ENCODE measurements at places on chromosomes 4 and X.

DNA sequence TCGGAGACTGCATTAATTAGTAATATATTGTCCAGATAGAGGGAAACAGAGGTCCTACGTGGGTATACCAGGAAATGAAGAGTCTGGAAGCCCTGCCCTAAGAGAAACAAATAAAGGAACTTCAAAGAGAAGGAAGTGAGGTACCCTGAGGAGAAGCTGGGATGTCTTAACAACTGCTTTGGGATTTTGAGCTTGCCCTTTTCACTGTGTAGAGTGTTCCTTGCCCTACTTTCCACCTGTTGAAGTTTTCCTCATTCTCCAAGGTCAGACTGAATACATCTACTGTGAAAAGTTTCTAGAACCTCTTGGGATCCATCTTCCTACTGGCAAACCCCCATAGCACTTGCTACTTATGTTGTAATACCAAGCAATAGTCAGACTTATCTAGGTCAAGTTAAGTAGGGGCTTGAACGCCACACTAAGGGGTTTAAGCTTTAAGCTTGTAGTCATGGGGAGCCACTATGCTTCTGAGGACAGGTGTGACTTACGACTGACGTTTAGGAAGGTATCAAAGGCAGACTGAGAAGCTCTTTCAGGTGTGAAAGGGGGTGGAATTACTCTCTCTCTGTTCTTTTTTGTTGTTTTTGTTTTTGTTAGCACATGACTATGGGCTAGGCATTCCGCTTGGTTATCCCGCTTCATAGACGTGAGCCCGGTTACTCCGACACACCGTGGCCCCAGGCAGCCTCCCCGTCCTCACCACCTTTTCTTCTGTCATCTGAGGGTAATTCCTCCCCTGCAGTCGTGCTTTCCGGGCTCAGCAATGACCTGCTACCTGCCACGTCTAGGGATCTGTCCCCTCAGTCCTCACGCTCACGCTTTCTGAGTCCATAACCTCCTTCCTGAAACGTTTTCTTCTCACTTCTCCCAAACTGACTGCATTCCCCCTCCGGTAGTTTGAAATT is 959 bp upstream of the REST start:
- DNase-seq = no peak

DNA sequence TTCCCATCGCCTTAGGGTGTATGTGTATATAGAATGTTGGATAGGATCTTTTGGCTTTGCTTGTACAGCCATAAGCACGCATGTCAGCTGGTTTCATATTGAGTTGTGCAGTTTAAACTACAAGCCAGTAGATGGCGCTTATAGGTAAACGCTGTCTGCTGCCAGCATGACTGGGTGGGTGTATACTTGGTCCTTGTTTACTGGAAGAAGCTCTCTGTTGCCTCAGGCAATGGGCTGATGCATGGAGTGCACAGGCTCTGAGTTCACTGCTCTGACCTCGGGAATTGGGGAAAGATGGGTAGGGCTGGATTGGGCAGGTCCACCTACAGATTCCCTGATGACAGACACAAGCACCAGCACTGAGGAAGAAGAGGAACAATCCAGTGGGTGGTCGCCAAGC is 831.5 kb downstream of the STIM2 start:
- no peak for DNase-seq

- DNase-seq = no peak
These were observed 219.2 kb downstream of the CBR4 start for GRCh38 chr4:168790898-168791297.

GRCh38 chr4:41145571-41146078 is 68.7 kb downstream of the APBB2 start:
- no peak for DNase-seq

DNA sequence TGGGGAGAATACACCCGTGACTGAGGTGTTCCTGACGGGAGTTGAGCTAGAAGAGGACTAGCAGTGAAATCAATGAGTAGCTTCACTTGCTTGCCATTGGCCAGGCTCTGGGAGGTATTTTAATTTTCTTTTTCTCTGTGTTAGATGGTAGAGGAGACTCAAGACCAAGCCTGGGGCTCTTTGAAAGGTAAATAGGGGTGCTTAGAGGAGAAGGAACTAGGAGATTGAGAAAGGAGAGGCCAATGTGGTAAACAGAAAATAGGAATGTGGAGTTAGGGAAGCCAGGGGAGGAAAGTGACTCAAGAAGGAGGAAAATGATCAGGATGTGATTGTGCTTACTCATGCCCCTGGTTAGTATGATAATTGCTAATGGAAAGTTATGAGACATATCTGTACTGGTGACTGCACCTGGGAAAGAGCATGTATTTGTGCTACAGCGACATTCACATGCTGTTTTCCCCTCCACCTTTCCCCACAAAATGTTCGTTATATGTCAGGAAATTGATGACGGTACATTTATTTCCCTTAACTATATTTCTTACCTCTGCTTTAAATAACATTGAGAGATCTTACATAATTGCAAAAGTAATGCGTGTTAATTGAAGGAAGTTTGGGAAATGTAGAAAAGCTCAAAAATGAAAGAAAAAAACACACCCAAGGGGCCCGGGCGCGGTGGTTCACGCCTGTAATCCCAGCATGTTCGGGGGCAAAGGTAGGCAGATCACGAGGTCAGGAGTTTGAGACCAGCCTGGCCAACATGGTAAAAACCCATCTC is 16.9 kb upstream of the LRBA start:
- no peak for DNase-seq

GRCh38 chr4:112029771-112030171 is 115.5 kb upstream of the FAM241A start:
- no peak for DNase-seq

GRCh38 chr4:168731006-168731636 is 234.3 kb downstream of the PALLD start:
- no peak for DNase-seq

GRCh38 chr4:163660636-163661035 is 166.1 kb downstream of the TMA16 start:
- DNase-seq = no peak

DNA sequence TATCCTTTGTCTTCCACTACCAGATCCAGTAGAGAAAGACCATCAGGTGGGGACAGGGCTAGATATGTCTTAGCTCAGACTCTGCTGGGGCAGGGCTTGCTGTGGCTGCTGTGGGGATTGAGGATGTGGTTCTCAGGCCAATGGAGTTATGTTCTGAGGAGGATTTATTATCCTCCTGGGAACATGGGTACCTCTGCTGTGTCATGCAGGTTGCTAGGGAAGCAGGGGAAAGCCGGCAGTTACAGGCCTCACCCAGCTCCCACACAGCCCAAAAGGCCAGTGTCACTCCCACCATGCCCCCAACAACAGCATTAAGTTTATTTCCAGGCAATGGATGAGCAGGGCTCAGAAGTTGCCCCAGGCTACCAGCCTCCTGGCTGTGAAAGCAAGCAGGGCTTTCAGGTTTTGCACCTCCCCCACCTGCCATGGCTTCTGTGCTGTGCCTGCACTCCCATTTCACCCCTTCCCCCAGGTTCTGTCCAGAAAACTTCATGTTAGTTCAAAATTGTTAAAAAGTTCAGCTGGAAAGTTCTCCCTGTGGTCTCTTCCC is 879.9 kb downstream of the ARAP2 start:
- no peak for DNase-seq

- DNase-seq = no peak
These were observed 134.8 kb downstream of the HS3ST1 start for GRCh38 chr4:11293866-11294265.

GRCh38 chr4:47713129-47713834 is 124.6 kb downstream of the CORIN start:
- DNase-seq = no peak

DNA sequence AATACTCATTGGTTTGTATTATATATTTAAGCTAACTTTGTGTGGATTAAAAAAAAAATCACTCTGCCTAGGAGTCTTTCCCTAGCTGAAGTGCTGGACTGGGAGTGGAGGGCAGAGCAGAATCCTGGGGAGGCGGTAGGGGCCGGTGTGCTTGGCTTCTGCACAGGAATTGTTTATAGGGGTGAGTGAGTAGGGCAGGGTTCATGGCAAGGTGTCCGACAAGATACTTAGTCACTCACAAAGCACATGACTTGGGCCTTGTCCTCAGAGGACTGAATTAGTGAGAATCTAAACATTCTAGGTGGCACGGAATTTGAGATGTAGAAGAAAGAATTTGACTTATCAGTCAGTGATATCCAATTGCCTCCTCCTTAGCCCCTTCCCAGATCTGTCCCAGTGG is 32.2 kb downstream of the FNIP2 start:
- DNase-seq = no peak

DNA sequence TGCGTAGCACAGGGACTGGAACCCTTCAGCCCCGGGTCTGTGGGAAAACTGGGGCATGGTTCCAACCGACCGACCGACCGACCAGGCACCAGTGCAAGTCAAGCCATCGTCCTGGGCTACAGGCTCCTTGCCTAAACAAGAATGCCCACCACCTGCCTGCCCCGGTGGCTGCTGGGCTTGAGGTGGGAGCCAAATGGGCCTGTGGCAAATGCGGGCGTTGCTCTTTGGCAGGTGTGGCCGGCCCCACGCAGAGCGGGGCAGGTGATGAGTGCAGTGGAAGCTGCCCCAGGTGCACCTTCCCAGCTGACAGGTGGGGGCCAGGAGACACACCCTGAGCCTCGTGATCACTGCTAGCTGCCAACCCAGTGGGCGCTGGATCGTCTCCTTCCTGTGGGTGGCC is 77.9 kb downstream of the MTMR1 start:
- no peak for DNase-seq

DNA sequence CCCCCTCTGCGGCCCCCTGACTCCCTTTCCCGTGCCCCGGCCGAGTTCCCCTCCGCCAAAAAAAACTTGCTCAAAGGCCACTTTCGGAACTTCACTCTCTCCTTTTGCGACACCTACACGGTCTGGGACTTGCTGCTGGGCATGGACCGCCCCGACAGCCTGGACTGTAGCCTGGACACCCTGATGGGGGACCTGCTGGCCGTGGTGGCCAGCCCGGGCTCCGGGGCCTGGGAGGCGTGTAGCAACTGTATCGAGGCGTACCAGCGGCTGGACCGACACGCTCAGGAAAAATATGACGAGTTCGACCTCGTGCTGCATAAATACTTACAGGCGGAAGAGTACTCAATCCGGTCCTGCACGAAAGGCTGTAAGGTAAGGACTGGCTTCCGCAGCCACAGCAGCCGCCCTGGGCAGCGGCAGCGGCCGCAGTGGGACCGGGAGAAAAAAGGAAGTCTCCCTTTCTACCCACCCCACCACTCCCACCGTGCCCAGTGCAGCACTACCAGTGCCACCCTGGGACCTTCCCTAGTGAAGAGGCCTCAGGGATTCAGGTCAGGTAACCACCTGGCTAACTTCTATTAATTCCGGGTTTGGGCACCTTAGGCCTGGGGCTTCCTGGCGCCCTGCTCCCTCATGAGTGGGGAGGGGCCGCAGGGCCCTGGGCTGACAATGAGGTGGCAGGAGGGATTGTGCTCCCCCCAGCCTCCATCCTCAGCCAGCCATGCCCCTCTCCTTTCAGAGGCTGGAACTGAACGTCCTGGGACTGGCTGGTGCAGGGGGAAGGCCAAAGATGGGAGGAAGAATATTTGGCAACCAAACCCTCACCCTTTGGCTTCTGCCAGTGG is 1.9 kb downstream of the NALF2 start:
- no peak for DNase-seq

DNA sequence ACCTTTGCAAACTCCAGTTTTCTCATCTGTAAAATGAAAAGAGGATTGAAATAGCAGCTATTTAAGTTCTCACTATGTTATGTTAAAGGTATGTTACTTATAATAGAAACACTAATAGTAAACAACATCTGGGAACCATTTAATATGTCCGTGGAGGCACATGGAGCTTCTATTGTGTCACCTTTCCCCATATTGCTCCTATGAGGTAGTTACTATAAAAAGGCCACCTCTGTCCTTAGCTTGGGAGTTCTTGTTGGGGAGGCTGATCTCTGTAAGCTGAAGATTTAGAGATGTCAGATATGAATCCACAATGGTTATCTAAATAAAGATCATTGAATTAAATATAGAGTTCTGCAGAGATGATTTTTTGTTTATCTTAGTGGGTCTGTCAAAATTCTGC is 125.2 kb downstream of the FHIP1A start:
- no peak for DNase-seq

DNA sequence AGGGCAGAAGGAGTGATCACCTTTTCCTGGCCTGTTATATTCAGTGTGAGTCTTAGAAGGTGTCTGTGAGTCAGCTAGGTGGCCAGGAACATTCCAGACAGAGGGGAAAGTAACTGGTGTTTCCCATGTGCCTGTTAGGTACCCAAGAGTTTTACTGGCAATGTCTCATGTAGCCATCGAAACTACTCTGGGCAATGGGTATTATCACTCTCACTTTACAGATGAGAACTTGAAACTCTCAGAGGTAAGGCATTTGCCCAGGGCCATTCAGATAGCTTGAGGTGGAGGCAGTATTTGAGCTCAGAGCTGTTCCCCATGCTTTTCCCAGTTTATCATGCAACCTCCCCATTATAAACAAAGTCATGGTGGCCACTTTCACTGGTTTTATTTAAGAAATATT is 80.4 kb upstream of the NHS start:
- DNase-seq = no peak

DNA sequence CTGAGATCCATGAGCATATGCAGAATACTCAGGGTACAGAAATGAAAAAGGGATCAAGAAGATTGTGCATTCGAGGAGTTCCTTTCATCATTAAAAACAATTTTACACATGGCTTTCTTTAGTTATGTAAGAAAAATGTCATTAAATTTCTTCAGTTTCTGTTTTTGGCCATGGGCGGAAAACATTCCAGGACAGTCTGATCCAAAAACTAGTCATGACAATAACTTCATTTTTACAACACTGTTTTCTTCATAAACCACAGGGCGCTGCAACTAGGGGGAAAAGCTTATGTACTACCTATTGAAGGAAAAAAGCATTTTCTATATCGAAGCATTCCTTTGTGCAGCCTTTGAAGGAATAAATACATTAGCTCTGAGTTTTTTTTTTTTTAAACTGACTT is 28.2 kb downstream of the IL13RA1 start:
- DNase-seq = no peak

DNA sequence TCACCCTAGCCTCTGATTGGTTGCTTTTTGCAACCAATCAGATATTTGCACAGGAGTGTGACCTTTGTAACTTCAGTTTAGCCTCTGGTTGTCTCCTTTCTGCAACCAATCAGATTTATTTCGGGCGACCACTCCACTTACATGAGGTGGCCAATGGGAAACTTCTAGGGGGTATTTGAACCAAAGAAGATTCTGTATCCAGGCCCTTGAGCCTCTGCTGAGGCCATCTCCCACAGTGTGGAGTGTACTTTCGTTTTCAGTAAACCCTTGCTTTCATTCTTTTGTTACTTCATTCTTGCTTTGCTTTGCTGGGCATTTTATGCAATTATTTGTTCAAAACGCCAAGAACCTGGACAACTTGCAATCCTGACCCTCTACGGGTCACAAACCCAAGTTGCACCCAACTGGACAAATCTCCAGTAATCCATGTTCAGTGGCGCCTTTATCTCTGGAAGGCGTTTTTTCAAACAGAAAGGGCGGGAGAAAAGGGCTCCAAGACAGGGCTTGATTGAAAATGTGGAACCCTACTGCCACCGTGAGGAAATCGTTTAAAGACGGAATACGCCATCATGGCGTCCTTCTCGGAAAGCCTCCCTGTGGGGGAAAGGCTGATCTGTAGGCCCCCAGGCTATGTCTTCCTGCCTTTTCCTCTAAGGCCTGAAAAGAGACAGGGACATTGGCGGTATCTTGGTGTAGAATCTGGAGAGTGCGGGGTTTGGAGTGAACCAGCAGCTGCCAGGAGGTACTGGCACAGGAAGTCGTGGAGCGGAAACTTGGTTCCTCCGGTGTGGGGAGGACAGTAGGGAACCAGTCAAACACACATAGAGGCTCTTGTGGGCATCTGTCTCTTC is 184.6 kb downstream of the OR13H1 start:
- peak; percentile 87 for DNase-seq

GRCh38 chr4:153887217-153887616 is 98.3 kb upstream of the SFRP2 start:
- DNase-seq = no peak

All from CD4-positive, alpha-beta T cell treated with Interleukin-6 at 100 ng/mL for 8 hours (primary cell).